Erythroblast (primary cell): ENCODE measurements at places on chromosomes 2 and 18.
A peak's percentile ranks its signal among the peaks of the same experiment; 100 is the strongest.

GRCh38 chr2:147325990-147326389 is 518.8 kb upstream of the ACVR2A start:
- DNase-seq, result no peak

- peak; percentile 55 for DNase-seq
These were observed 1.4 kb upstream of the SERTAD2 start for GRCh38 chr2:64655018-64655664.

- DNase-seq, result no peak
These were observed 90.9 kb upstream of the STK39 start for GRCh38 chr2:168338292-168338691.

- peak; percentile 21 for DNase-seq
These were observed 23.4 kb upstream of the GMPPA start for GRCh38 chr2:219475278-219475677.

GRCh38 chr2:204982303-204982702 is 437.0 kb downstream of the PARD3B start:
- peak; percentile 53 for DNase-seq

GRCh38 chr2:37916512-37917082 is 8.5 kb upstream of the RMDN2 start:
- DNase-seq, result no peak

GRCh38 chr18:59940068-59940467 is 40.3 kb downstream of the PMAIP1 start:
- DNase-seq, result no peak

GRCh38 chr2:189933911-189934399 is 128.6 kb downstream of the MSTN start:
- no peak for DNase-seq

- no peak for DNase-seq
These were observed 57.9 kb downstream of the INO80D start for GRCh38 chr2:206028101-206028500.

GRCh38 chr18:5058768-5059695 is 138.0 kb downstream of the AKAIN1 start:
- DNase-seq, result no peak

DNA sequence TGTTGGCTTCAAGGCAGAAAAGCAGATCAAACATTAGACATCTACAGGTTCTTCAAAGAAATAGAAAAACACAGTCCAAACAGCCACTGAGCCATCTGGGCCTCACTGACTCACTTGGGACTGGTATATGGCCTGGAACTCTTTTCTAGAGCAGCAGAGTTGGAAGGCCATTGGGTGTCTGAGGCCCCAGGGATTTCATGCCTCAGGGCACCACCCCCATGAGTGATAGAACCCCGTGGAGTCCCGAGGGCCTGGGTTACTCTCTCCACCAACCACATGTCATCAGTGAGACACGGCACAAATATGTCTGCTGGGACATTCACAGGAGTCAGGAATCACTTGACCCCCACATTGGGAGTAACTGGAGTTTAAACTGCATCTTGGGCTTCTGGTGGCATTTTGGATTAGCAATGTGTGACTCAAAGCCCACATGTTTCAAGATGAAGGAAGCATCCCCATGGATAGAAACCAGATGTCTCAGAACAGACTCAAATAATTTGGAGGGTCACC is 44.0 kb downstream of the CAPN13 start:
- DNase-seq, result no peak

DNA sequence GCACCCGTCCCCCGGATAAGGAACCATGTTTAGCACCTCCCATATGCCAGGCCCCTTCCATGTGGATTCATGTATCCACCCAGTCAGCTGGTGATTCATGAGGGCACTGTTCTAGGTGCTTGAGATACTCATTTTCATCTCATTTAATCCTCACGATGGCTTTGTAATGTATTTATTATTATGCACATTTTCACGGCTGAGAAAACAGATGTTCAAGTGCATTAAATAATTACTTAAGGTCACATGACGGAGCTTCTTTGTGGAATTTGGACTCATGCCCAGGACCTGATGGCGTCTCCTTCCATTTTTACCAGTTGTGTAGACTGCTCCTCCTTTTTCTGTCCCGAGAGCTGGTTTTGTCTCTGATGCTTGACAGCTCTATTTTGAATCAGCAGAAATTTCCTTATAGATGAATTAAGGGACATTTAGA is 72.2 kb upstream of the RBM44 start:
- no peak for DNase-seq

GRCh38 chr18:9517869-9518268 is 42.6 kb downstream of the RALBP1 start:
- no peak for DNase-seq

DNA sequence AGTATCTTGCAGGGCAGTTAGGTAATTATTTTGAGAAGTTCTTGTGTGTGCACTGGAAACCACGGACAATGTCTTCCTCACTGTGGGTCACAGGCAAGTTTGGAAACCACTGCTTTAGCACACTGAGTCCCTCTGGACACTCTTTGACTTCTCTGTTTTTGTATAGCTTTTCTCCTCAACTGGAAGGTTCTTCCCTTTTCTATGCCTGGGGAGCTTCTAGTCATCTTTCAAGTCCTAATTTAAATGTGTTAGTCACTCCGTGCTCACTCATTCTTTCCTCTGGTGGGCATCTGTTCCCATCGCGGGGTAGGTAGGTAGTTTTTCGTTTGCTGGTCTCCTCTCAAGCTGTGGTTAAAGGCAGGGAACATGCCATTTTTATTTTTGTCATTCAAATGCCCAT is 32.1 kb downstream of the E2F6 start:
- no peak for DNase-seq

GRCh38 chr2:1698188-1698945 is 45.9 kb downstream of the PXDN start:
- DNase-seq, result no peak

GRCh38 chr18:9997711-9998110 is 83.9 kb downstream of the VAPA start:
- DNase-seq, result no peak

DNA sequence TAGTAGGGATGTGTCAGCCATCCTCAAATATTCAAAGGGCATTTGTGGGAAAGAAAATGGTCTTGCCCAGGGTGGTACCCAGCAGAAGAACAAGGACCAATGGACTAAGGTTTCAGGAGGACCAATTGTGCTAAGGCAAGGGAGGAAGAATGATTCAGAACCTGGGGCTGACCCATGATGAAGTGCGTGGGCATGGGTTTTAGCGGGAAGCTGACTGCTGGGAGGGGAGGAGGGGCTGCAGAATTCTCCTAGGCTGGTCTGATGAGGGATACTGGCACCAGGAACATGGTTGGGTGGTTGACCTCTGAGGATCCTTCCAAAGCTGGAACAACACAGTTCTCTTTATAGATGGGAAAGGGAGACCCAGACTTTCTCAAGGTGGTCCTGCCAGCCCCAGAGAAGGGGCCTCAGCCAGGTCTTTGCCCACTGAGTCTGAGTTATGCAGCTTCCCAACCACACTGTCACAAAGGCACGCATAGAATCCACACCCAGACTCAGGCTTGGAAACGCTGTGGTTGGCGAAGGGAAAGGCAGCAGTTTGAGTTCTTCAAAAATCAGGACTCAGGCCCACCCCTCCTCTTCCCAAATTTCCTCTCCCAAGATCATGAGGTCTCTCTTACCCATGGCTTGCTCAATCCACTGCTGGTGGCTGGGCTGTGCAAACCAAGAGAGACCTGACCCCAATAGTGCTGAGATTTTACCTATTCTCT is 37.3 kb downstream of the MARCO start:
- no peak for DNase-seq

GRCh38 chr2:240557808-240558207 is at the start of gene ANKMY1:
Gene ANKMY1 (minus strand): TSS chr2:240557988. CDS start chr2:240557335, 653 bp downstream.
- DNase-seq, result peak; percentile 89

DNA sequence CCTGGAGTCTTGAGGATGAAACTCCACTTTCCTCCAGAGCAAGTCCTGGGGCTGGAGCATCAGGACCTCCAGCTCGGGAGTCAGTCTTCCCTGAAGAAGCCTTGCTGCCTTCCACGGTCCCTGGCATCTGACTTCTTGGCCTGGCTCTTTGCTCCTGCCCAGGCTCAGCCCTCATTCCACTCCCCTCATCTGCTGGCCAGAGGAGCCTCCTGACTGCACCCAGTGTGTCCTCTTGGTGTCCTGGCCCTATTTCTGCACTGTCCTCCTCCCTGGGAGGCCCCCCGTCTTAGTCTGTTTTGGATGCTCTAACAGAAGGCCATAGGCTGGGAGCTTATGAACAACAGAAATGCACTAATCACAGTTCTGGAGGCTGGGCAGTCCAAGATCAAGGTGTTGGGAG is 231.5 kb downstream of the LOXHD1 start:
- no peak for DNase-seq
